Naive thymus-derived CD8-positive, alpha-beta T cell (primary cell): ENCODE measurements at places on chromosomes 4 and X.

- no peak for DNase-seq
These were observed 116.3 kb downstream of the EFNB1 start for GRCh38 chrX:68945081-68945602.

GRCh38 chr4:1030031-1030430, 18.6 kb downstream of the FGFRL1 start:
- no peak for DNase-seq

GRCh38 chrX:53223955-53224859, 800 bp downstream of the KDM5C start:
- peak; percentile 7 for DNase-seq

DNA sequence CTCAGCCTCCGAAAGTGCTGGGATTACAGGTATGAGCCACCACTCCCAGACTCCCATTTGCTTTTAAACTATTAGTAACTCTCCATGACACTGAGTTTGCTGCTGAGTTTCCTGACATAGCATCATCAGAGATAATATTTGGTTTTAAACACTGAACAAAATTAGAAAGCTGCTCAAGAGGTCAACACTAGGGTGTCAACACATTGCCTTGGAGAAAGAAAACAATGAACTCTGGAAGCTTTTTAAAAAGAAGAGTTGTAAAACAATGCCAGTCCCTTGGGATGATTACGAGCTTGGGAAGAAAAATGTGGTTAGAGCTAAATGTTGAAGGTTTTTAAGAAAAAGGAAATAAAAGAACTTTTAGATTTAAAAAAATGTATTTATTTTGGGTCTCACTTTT, 264.8 kb downstream of the CAMK2D start:
- DNase-seq = no peak

DNA sequence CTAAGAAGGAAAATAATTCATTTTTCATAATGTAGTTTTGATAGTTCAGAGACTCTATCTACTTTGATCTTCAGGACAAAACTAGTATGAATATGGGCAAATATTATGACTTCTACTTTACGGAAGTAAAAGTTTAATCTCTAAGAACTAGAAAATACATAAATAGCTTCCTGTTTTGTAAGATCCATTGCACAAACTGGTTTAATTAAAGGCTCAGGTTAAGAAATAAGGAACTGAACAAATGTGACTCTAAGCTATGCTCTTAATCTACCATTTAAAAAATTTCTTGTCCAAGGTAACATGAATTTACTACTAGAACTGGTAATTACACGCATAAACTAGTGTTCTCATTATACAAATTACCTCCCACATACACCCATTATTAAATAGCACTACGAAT, 360.6 kb downstream of the INPP4B start:
- no peak for DNase-seq

GRCh38 chr4:76363556-76364290, 57.2 kb downstream of the STBD1 start:
- DNase-seq = no peak

DNA sequence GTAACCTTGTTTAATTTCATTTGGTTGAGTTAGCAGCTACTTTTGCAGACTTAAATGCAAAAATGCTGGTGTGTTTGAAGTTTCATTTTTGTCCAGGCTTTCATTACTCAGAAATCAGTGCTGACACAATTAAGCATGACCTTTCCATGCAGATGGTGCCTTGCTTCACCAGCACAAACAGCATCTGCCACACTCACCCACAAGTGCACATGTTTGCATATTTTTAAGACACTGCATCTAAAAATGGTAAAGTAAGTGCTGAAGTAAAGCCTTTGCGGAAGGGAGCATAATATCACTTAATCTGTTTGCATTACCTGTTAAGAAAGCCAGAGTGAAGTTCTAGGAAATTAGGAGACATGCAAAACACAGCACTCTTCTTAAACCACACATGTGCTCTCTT, 7.3 kb upstream of the DAPP1 start:
- DNase-seq = no peak

DNA sequence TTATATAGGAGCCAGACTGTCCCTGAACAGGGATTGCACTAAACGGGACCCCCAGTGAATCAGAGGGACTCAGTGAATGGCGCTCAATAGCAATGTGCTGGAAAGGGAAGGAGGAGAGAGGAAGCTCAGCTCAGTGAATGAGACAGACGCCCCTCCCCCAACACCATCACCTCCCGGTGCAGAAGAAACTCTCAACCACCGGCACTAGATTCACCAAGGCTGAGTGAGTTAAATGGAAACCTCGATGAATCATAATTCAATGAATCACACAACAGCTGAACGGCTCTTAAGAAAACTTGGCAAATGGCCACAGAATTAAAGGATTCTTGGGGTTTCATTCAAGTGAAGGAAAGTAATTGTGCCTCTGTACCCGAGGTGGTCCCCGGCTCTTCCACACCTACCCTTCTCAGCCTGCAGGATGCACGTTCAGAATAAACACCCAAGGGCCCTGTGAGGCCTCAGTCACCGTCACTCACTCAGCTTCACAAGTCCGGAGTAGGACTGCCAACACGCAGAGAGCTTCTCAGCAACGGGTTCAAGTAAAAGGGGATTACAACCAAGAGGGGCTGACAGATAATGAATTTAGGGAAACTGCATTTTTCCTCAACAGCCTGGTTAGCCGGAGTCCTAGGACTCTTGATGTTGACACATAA, 29.3 kb downstream of the CRMP1 start:
- DNase-seq = no peak

DNA sequence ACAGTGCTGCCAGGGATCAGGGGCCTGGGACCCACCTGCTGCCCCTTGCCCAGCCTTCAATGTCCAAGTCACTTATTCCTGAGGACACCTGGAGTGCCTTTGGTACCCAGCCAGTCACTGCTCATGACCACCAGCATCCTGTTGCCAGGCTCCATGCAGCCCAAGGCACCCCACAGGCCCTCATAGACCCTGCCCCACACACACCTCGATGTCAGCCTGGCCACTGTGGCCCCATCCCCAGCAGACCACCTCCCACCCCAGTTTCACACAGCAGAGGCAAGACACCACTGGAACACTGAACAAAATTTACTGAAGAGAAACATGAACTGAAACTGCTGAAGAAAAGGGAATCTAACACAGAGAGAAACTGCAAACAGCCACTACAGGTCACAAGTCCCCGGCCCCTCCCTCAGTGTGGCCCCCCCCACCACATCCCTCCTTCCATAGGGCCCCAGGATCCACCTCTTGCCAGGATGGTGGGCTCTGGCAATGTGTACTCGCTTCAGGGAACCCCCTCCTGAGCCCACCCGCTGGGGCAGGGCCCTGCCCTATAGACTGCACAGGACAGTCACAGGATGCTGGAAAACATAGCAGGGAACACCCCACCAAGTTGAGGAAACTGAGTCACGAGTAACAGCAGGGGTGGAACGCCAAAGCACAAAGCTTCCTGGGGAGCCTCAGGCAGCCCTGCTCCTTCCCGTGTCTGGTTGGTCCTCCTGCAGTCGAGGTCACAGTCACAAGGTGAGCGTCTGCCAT, 5.2 kb downstream of the PNMA5 start:
- no peak for DNase-seq

DNA sequence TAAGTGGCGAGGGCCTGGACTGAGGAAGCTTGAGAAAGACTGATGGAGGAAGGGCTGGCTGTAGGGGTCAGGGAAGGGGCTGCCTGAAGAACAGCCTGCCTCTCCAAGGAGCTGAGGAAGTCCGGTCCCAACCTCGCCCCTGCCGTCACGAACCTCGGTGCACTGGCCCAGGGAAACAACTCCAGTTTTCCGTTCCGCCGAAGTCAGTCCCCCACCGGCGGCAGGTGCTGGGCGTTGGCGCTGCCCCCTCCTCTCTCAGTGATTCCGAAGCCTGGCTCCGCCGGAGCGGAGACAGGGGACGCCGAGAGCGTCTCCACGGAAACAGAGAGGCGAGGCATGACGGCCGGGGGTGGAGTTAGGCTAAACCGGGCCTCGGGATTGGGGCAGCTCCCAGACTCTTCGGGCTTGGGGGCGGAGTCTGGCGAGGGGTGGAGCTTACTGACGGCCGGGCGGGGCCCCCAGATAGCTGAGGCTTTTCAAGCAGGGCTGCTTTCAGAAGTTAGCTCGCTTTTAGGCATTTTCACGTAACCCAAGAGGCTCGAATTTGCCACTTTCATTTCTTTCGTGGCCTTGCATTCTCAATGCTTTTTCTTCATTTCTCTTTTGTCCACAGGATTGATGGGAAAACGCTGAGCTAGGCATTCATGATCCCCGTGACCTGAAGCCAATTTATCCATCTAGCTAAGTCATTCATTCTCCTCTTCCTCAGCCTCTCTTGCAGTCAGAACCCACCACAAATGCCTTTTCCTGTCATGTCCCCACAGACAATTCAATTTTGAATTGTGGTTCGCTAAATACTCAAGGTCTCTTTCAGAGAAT, at the start of gene TTC29:
TSS of gene TTC29 (minus strand) at position 309 of the 819 bp plus-strand sequence. CDS start 5,969 bp downstream, outside the sequence.
- peak; percentile 76 for DNase-seq

- no peak for DNase-seq
These were observed 1.4 kb upstream of the SLC34A2 start for GRCh38 chr4:25654031-25654970.

DNA sequence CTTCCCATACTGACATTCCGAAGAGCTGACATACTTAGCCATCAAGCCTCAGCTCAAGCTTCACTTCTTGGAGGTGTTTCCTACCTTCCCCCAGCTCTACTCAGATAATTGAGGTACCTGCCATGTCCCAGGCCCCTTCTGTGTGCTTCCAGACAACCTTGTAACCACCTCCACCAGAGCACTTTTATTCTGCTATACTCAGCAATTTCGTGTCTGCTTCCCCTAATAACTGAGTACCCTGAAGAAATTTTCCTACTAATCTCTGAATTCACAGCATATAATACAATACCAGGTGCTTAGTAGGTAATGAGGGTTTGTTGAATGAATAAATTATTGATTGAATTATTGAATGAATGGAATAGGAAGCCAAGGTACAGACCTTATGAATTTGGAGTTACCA, 605.5 kb downstream of the MID1IP1 start:
- no peak for DNase-seq

DNA sequence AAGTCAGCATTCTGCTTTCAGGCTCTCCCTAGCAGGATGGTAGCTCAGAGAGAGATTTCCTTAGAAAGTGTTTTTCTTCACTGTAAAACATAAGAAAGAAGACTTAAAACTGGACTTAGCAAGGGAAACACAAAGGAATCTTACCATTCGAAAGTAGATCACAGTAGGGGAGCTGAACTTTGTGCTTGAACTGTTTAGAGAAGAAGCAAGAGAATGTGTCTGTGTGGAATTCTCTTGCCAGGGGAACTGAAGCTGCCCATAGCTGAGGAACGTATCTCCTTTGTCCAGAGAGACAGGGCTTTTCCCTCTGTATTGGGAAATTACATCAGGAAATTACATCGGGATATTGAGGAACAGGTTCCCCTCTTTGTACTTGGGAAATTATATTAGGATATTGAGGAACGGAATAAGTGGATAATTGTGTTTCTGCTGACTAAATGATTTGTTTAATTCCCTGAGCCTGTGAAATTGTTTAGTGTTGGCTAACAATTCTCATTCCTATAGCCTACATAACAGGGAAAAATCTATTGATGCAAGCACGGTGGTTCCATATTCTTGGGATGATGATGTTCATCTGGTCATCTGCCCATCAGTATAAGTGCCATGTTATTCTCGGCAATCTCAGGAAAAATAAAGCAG, 21.2 kb downstream of the SRD5A3 start:
- no peak for DNase-seq

DNA sequence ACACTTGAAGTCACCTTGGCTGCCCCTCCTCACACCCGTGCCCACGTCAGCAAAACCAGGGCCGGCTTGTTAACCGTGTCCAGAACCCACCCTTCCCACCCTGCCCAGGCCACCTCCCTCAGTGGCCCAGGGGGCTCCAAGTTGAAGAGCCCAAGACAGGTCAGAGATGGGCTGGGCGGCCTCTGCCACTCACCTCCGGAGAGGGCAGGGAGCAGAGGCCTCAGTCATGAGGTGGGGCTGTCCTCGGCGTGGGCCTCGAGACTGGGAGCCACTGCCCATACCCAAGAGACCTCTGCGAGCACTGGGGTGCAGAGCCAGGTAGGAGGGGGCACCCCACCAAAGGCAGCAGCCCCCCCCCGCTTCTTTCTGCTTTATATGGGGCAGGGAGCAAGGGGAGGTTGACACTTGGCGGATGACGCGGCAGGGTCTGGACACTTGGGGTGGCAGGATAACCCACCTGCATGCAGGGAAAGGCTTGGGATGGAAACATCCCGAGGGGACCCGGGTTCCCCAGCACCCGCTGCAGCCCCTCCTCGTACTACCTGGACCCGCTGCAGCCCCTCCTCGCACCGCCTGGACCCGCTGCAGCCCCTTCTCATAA, 38.0 kb upstream of the SPON2 start:
- DNase-seq = no peak

DNA sequence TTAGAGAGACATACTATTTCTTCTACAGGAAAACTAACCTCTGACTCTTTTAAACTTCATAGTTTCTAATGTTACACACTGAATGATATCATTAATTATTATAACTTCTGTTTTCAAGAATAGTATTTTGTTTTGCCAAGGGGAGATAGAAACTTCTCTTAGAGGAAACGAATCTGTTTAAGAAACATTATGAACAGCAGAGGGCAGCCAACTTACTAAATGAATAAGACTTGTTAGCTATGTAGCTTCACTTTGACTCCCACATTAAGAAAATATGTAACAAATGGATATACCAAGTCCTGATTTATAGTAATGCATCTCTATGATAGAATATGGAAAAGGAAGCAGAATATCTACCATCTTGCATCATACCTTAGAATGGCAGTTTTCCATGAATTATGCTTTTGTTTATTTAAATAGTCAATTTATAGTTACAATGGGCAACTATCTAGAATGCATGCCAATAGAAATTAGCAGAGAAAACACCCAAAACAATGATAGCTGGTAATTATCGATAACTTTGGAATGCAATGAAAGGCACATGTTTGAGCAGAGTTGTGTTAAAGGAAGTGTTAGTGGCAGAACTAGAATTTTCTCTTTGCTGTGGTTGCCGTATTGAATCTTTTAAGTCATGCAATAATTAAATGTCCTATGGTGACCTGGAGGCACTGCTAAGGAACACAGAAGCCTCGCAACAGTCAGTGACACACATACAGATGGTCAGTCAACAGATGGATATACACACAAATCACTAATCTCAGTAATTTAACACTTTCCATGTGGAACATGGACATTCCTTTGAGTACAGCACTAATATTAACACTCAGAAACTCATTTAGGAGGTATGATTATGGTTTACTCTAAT, 105.7 kb upstream of the PDLIM3 start:
- DNase-seq = no peak

- DNase-seq = no peak
These were observed 127.5 kb downstream of the PAPSS1 start for GRCh38 chr4:107592519-107592918.

- no peak for DNase-seq
These were observed 41.6 kb upstream of the UGDH start for GRCh38 chr4:39568805-39569204.

- DNase-seq = peak; percentile 30
These were observed 18.8 kb upstream of the TMSB4X start for GRCh38 chrX:12955882-12956703.

DNA sequence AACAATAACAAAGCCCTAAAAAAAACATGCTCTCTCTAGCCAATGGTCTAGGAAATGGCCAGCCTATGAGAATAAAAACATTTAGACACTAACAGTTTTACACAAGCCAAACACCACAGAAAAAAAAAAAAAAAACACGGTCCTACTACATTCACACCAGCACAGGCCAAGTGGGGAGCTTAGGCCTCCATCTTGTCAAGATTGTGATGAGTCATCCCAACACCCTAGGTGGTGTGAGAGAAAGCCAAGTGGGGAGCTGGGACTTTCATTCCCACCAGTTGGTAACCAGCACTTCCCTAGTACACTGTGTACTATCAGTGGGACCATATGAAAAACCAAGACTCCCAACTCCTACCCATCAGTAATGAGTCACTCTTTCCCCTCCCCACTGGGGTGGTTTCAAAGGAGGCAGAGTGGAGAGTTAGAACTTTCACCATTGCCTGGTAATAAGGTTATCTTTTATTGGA, 95.6 kb downstream of the ADAMTS3 start:
- no peak for DNase-seq
